ENCODE measurements at places on chromosomes 1 and 21.

DNA sequence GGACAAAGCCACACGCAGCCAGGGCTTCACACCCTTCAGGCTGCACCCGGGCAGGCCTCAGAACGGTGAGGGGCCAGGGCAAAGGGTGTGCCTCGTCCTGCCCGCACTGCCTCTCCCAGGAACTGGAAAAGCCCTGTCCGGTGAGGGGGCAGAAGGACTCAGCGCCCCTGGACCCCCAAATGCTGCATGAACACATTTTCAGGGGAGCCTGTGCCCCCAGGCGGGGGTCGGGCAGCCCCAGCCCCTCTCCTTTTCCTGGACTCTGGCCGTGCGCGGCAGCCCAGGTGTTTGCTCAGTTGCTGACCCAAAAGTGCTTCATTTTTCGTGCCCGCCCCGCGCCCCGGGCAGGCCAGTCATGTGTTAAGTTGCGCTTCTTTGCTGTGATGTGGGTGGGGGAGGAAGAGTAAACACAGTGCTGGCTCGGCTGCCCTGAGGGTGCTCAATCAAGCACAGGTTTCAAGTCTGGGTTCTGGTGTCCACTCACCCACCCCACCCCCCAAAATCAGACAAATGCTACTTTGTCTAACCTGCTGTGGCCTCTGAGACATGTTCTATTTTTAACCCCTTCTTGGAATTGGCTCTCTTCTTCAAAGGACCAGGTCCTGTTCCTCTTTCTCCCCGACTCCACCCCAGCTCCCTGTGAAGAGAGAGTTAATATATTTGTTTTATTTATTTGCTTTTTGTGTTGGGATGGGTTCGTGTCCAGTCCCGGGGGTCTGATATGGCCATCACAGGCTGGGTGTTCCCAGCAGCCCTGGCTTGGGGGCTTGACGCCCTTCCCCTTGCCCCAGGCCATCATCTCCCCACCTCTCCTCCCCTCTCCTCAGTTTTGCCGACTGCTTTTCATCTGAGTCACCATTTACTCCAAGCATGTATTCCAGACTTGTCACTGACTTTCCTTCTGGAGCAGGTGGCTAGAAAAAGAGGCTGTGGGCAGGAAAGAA, 8.1 kb downstream of the PSRC1 start:
- peak; percentile 67 for DNase-seq

DNA sequence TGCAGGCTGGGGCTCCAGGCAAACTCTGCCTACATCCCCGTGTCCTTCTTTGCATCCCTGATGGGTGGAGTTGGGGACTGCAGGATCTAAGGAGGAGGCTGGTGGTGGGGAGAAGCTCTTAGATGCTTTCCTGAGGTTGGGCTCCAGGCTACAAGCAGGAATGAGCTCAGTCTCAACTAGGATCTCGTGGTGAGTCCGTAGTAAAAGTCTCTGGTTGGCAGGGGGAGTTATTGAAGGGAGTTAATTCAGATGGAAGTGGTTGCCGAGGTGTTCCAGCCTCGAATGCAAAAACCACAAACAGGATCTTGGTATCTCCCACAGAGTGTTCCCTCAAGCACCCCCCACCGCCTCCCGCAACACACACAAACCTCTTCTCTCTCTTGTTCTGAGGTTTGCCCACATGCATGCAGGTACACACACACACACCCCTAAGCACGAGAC, 35.0 kb downstream of the TMCC2 start:
- DNase-seq: peak; percentile 58

- DNase-seq: peak; percentile 39
Observed at GRCh38 chr1:214958486-214958885, 124.1 kb upstream of the KCNK2 start.

DNA sequence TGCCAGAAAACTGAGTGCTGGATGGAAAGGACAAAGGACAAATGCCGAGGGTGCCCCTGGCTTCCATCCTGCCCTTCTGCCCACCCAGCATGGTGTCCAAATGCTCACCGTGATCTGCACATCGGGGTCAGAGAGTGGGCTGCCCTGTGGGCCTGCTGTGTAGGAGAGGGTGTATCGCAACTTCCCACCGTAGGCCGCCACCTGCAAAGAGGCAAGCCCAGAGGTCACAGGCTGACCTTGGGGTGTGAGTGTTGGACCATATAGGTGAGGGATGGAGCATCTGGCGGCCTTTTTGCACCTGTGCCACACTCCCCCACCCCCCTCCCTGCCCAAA, 53.5 kb downstream of the LDLRAD2 start:
- DNase-seq: no peak

DNA sequence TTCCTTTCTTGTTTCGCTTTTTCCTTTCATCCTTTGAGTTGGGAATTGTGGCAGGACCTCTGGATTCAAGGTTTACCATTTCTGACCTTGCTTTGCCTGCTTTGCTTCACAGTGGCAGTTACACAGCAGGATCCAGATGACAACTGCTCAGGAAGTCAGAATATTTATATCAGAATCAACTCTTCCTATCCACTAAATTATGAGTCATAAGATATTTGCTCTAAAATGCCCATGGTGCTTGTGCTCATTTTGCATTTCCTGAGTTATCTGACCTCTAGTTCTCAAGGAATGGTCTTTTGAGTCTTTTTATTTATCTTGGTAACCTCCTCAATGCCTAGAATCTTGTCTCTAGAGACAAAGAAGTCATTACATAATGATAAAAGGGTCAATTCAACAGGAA, 290.8 kb downstream of the LRRC7 start:
- no peak for DNase-seq
